Activated naive CD4-positive, alpha-beta T cell treated with anti-CD3 and anti-CD28 coated beads, Interleukin-2, amount 10 ng/mL, durations not matched to agents 7 days and 5 days (primary cell): ENCODE measurements at places on chromosomes 3 and 15.

- DNase-seq, result no peak
Observed at GRCh38 chr15:70833861-70834765, 19.8 kb downstream of the LARP6 start.

DNA sequence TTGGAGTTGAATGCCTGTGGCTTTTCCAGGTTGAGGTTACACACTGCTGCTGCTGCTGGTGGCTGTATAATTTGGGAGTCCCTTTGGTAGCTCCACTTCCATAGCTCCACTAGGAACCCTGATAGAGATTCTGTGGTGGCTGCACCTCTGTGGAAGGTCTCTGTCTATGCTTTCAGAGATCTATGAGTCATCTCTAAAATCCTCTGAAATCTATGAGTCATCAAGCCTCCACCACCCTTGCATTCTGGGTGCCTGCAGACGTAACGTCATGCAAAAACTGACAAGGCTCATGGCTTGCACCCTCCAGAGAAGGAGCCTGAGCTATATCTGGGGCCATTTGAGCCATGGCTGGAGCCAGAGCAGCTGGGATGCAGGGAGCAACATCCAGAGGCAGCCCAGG lies 1037.0 kb upstream of the CFAP20DC start:
- DNase-seq, result peak; percentile 55

DNA sequence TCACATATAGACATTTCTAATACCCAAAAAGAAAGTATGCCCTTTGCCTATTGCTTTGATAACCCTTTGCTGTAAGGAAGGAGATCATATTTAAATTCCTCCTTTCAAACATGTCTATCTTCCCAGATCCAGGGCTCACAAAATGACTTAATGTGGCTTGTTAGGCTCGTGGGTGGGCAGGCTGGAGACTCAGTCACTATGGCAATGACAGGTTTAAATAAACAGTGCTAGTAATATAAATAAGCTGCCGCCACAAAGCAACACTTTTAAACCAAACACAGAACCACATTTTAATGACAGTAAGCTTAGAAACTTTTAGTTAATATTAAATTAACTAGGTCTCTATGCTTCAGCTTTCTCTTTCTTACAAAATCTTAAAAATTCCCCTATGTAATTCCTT lies 616.0 kb upstream of the NAALADL2 start:
- DNase-seq, result no peak

- peak; percentile 72 for DNase-seq
Observed at GRCh38 chr15:66387163-66388042, 691 bp downstream of the MAP2K1 start.
